Caco-2 (cell line): ENCODE measurements at places on chromosomes 3 and 15. TPM values are rescaled to one million over a fixed set of nuclear protein-coding genes. Genes with fewer than 3 reads are reported as not detected.

DNA sequence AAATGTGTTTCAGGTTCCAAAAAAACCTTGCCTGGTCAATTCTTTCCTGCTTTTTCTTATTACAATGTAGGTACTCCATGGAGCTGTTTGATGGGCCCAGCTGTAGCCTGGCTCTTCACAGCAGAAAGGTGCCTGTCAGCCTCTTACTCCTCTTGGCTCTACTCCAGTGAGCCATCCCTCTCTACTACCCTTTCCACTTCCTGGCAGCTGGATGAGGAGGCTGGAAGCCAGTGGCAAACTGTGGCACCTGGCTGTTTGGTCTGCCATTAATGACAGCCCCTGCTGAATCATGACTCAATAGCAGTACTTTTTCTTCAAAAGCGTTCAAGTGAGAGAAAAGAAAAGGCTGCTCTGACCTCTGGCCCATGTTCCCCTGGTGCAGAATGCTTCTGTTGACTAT, 618.1 kb downstream of the PYDC2 start:
- no peak for DNase-seq

GRCh38 chr3:133863911-133864310, 31.8 kb downstream of the RAB6B start:
- DNase-seq = no peak

DNA sequence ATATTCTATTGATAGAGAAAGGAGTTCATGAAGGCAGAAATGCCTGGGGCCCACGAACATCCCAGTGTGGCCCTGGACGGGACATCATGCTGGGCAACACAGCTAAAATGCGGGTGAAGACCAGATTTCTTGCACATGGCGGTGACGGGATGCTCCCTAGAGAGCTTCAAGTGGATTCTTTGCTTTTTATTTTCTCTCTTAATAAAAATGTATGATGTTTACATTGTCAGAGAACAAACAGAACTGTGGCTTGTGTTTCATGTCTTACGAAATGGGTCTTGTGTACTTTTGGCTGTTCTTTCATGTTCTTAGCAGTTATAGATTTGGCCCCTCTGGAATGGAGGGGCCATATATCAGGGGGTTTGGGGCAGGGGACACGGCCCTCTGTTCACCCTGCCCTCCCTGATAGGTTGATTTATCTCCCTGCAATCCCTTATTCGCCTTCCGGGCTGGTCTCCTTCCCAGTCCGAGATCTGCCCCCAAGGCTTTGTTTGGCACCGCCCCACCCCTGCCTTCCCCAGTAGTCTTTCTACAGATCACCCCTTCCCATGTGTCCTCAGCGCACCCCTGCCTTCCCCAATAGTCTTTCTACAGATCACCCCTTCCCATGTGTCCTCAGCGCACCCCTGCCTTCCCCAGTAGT, 68.7 kb upstream of the CGNL1 start:
- DNase-seq = no peak

DNA sequence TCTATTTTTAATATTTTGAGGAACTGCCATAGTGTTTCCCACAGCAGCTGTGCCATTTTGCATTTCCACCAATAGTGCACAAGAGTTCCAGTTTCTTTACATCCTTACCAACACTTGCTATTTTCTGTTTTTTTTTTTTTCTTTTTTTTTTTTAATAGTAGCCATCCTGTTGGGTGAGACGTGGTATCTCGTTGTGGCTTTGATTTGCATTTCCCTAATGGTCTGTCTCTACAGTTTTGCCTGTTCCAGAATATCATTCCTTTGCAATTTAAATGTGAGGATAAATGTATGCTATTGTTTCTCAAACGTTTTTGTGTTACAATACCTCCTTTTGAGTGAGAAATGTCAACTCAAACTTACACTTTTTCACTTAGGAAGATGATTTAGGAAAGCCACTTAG, 22.4 kb downstream of the RCN2 start:
- no peak for DNase-seq

- DNase-seq = no peak
These were observed 138.0 kb upstream of the RAD18 start for GRCh38 chr3:9101286-9101685.

The SLC38A3 gene
- 11.4 and 16.8 TPM in 2 replicates for total RNA-seq
